Midbrain (tissue), 1 donor: ENCODE measurements at places on chromosomes 1 and 21.

DNA sequence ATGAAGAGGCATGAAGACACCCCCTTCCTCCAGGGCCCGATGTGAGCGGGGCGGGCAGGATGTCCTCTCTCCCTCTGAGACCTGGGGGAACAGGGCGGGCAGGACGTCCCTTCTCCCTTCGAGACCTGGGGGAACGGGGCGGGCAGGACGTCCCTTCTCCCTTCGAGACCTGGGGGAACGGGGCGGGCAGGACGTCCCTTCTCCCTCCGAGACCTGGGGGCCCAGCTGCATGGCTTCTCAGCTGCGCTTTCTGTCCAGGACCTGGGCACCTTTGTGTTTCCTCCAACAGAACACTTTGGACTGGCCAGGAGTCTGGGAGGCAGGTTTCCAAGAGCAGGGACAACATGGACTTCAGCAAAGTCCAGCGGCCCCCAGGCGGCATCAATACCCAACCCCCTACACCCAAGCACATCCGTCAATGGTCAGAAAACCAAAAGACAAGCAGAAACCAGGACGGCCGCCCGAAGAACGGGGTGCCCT lies 30.8 kb upstream of the ADARB1 start:
- DNase-seq: no peak

- DNase-seq: no peak
These were observed 50.9 kb upstream of the C1orf198 start for GRCh38 chr1:230919207-230919606.

DNA sequence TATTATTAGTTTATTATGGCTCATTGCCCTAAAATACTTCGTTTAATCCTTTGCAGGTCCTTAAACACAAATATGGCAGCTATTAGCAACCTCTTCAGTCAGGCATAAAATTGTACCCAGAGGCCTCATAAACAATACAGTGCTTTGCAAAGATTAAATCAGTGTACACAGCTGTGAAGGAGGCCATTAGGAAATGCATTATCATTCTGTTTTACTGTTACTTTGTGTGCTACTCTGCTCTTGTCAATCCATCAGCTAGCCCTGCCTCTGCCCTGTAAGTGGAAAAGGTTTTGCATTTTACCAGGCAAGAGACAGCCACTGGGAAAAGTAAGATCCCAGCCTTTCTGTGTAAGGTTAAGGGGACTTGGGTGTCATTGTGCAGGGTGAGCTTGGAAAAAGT lies 415.7 kb upstream of the DAB1 start:
- no peak for DNase-seq

- DNase-seq: no peak
These were observed 176.7 kb downstream of the LYPLAL1 start for GRCh38 chr1:219350172-219350931.

DNA sequence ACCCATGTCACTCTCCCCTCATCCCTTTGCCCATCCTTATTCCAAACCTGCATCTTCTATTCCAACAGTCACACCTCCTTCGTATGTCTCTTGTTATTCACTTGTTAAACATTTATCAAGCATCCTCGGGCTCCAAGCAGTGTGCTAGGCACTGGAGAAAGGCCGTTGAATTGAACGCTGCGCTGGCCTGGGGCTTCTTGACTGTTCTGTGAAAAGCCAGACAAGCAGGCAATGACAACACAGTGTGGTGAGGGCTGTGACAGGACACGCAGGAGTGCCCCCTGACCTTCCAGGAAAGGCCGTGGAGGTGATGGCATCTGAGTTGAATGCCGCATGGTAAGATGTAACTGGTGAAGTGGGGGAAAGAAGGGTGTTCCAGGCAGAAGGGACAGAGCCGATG lies 19.2 kb downstream of the ETV3 start:
- DNase-seq: no peak

DNA sequence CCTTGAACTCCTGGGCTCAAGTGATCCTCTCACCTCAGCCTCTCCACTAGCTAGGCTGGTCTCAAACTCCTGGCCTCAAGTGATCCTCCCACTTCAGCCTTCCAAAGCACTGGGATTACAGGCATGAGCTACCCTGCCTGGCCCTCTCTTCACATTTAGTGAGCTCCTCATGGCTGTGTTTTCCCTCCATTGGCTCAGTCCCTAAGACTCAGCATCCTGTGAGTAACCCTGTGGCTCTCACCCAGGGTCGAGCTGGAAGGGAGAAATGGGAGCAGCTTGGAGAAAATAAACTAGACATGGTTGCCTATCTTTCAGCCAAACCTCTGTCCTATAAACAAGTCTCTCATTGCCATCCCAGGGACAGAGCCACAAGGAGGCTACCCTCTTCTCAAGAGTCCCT lies 17.5 kb downstream of the NCF2 start:
- DNase-seq: no peak

DNA sequence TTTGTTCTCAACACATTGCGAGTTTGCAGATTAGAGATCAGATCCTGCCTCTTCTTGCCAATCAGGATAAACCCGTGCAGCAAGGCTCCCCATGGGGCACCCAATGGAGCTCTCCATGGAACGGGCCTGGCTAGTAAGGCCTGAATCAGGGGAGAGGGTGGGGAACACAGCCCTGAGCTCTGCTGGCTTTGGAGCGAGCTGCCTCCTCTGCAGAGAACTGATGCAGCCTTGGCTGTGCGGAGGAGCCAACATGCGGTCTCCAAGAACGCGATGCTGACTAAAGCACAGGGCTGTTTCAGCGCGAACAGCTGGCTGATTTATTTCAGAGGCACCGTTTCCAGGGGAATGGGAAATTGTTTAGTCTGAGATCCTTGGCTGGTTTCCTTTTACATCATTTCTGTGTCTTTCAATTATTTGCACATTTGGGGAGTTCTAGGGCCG lies 139.7 kb downstream of the TSEN15 start:
- DNase-seq: no peak

DNA sequence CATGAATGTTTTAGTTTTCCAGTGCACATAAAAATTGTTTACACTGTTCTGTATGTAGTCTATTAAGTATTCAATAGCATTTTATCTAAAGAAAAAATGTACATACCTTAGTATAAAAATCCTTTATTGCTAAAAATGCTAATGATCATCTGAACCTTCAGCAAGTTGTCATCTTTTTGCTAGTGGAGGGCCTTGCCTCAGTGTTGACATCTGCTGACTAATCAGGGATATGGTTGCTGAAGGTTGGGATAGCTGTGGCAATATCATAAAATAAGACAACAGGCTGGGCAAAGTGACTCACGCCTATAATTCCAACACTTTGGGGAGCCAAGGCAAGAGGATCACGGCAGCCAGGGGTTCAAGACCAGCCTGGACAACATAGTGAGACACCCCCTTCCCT lies 9.0 kb downstream of the DYNLT5 start:
- no peak for DNase-seq

GRCh38 chr1:166947398-166948043 lies 27.8 kb downstream of the ILDR2 start:
- DNase-seq: peak; percentile 93

GRCh38 chr21:27564684-27565301 lies 597.9 kb upstream of the ADAMTS5 start:
- peak; percentile 41 for DNase-seq

GRCh38 chr21:38487901-38488639 lies 10.2 kb downstream of the ERG start:
- DNase-seq: no peak

DNA sequence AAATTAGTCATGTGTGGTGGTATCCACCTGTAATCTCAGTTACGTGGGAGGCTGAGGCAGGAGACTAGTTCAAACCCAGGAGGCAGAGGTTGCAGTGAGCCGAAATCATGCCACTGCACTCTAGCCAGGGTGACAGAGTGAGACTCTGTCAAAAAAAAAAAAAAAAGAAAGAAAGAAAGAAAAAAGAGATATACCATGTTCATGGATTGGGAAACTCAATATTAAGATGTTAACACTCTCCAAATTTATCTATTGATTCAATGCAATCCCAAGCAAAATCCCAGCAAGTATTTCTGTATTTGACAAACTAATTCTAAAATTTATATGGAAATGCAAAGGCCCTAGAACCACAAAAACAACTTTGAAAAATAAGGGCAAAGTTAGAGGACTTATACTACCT lies 11.0 kb upstream of the SHISAL2A start:
- no peak for DNase-seq

DNA sequence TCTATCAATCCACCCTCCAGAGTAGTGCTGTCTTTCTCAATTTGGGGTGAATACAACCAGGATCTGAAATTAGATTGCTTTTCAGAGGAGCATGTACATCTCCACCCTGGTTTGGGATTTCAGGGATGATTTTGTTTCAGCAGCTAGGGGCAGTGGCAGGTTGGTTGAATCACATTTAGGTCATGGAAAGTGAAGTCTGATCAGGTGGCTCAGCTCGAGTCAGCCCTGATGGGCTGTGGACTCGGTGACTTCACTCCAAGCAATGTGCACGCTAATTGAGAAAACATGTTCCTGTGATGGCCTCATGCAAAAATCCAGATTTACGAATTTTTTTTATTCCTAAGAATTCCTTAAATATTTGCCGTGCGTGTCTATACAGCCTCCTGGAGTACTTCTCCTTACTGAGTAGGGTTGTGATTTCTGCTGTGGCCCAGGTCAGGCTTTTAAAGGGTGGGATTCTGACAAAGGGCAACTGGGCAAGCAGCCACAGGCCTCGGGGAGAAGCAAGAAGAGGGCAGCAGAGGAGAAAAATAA lies 7.5 kb downstream of the NGF start:
- DNase-seq: no peak

DNA sequence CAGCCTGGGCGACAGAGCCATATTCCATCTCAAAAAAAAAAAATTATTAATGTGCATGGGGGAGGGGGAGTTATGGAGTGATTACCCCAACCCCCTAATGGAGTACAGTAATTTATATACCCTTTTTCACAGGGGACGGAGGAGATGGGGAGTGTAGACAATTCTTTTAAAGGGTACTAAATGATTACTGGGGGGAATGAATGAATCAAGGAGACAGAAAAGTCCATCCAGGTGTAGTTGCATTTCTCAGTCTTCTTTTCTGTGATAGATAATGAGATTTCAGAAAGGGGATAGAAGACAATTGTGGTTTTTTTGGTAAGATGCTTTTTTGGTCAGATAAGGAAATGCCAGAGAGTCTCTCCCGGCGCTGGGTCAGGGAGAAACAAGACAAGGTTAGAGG lies 13.0 kb downstream of the OSBPL9 start:
- no peak for DNase-seq

DNA sequence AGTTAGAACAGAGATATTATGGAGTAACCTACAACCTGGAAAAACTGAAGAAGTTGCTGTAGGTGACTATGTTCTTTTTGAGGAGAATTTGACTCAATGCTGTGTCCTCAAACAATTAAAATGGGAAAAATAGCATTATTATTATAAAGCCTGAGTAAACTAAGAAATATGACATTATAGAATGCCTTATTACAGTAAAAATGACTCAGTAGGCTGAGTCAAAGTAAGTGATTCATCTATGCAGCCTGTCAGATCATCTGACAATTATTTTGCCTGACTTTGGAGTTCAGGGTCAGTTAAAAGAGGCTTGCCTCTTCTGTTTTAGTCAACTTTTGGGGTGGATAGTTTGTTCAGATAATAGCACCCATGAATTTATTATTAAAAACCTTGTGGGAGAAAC lies 150.8 kb upstream of the PTGFR start:
- no peak for DNase-seq

DNA sequence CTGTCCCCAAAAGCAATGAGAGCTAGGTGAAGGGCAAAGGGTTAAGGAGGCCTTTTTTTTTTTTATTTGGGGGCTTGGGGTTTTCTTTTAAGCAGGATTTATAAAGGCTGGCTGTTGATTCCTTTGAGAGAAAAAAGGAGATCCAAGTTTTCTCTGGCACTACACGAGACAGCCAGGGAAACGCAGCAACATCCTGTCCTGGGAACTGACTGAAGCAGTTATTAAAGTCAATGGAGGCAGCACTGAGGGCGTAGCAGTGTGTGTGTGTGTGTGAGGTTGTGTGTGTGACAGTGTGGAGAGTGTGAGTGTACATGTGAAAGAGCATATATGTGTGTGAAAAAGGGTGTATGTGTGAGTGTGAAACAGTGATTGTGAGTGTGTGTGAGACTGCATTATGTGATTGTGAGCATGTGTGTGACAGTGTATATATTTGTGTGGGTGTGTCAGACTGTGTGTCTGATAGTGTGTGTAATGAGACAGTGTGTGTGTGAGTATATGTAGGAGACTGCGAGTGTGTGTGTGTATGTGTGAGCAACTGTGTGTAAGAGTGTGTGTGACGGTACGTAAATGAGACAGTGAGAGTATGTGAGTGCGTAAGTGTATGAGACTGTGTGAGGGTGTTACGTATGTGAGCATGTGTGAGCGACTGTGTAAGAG lies 65.9 kb upstream of the TIAM1 start:
- peak; percentile 14 for DNase-seq

DNA sequence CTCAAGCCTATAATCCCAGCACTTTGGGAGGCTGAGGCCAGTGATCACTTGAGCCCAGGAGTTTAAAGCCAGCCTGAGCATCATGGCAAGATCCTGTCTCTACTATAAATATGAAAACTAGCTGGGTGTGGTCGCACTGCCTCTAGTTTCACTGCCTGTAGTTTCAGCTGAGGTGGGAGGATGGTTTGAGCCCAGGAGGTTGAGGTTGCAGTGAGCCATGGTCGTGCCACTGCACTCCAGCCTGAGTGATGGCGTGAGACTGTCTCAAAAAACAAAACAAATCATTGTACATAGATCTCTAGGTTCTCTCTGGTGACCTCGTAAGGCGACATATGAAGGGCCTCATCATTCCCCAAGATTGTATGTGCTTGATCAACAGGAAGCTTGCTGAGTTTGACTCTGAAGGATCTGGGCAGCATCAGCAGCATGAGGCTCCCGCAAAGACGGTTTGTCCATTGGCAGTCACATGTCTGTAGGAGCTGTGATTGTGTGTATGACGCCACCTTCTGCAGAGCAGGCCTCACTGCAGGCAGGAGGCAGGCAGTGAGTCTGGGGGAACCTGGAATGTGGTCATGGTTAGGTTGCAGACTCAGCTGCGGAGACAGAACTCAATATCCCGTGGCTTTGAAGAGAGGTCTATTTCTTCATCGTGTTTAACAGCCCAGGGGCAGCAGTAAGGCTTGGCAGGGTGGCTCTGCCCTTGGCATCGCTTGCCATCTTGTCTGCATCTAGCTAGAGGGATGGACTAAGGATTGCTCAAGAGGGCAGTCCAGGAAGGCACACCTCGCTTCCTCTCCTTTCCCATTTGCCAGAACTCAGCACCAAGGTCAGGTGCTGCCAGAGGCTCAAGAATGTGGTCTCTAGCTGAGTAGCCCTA lies 14.0 kb downstream of the ATP5PO start:
- peak; percentile 24 for DNase-seq

GRCh38 chr1:38077523-38078147 lies 31.0 kb upstream of the POU3F1 start:
- no peak for DNase-seq

DNA sequence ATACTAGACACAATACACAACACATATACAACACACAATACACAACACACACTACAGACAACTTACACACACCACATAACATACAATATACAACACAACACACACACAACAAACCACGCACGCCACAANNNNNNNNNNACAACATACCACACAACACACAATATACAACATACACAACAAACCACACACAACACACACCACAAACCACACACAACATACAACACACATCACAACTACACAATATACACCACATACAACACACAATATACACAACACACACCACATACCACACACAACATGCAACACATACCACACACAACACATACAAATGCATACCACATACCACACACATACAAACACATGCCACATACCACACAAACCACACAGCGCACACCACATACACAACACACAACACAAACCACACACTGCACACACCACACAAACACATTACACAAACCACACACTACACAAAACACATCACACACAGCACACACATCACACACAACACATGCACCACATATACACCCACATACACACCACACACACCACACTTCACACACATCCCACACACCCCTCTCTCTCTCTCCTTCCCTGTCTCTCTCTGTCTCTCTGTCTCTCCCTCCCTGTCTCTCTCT lies 108.3 kb downstream of the ETS2 start:
- DNase-seq: no peak
